Cardiac muscle cell (in vitro differentiated cells and primary cell): ENCODE measurements at places on chromosomes 3 and 15.

GRCh38 chr3:124826703-124827102 lies 60.5 kb downstream of the ITGB5 start:
- H3K27ac ChIP-seq = no peak overlapping the region
- H3K27me3 ChIP-seq = no peaks in the 10 kb centered on the region
- H3K4me1 ChIP-seq = peaks cover 3% of the 10 kb centered on the region
- H3K36me3 ChIP-seq = no peaks in the 10 kb centered on the region

- H3K36me3 ChIP-seq = no peaks in the 10 kb centered on the region
- H3K27ac ChIP-seq = no peak overlapping the region
- no peak for DNase-seq
- H3K4me3 ChIP-seq = no peak overlapping the region
- H3K4me1 ChIP-seq = no peaks in the 10 kb centered on the region
These were observed 863.2 kb downstream of the TUSC7 start for GRCh38 chr3:117572786-117573185.

DNA sequence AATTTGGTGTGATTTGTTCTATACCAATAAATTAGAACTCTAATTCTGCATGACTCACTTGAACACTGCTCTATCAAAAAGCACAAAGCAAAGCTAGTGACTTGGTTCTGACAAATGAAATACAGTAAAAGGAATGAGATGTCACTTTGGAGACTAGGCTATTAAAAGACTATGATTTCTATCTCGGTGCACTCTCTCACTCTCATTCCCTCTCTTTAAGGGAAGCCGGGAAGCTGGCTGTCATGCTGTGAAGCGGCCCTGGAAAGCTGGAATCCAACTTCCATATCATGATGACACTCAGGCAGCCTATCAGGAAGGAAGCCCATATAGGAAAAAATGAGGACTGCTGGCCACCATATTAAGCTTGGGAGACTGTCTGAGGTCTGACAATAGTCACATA lies 590.1 kb upstream of the CBLB start:
- peaks cover 30% of the 10 kb centered on the region for H3K4me1 ChIP-seq
- H3K27ac ChIP-seq = no peak overlapping the region
- DNase-seq = no peak
- H3K36me3 ChIP-seq = no peaks in the 10 kb centered on the region
- H3K4me3 ChIP-seq = no peak overlapping the region

- no peaks in the 10 kb centered on the region for H3K27me3 ChIP-seq
- no peak overlapping the region for H3K27ac ChIP-seq
- no peak overlapping the region for H3K4me3 ChIP-seq
- DNase-seq = no peak
- no peaks in the 10 kb centered on the region for H3K36me3 ChIP-seq
These were observed 361.1 kb downstream of the MCTP2 start for GRCh38 chr15:94592495-94592894.

DNA sequence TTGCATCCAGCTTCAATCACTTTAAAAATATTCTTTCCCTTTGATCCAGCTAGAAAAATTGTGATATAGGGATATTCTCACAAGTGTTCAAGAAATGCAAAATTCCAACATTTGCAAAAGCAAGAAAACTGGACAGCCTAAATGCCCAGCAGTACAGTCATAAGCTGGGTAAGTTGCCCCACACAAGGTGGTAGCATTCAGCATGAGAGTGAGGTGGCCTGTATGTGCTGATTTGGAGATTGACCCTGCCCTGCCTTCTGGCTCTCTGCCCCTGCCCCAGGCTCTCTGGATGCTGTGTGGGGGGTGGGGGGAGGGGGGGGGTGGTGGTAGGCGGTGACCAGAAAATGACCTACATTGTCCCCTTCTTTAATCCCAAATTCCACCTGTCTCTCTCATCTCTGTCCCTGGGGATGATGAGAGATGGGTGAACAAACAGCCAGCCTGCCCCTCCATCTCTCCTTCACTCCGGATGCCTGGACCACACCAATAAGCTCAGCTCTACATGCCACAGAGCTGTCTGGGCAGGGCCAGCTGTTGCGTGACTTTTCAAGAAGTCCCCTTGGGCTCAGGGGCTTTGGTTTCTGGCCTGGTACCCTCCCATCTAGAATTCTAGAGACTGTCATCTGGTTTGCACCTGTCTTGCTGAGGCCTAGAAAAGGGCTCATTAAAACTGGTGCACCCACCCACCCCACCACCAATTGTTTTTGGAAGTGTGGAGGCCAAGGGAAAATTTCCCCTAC lies 42.2 kb downstream of the SLC28A1 start:
- no peak for DNase-seq
- H3K4me3 ChIP-seq = no peak overlapping the region
- H3K27ac ChIP-seq = no peak overlapping the region
- H3K27me3 ChIP-seq = no peaks in the 10 kb centered on the region
- H3K4me1 ChIP-seq = no peaks in the 10 kb centered on the region

- no peak overlapping the region for H3K27ac ChIP-seq
- H3K36me3 ChIP-seq = peaks cover 16% of the 10 kb centered on the region
- no peaks in the 10 kb centered on the region for H3K27me3 ChIP-seq
These were observed 16.1 kb downstream of the PDCD10 start for GRCh38 chr3:167718582-167718981.

GRCh38 chr15:65773386-65774111 lies 18.5 kb downstream of the DENND4A start:
- no peaks in the 10 kb centered on the region for H3K27me3 ChIP-seq
- DNase-seq = no peak
- H3K27ac ChIP-seq = no peak overlapping the region
- H3K4me3 ChIP-seq = no peak overlapping the region

DNA sequence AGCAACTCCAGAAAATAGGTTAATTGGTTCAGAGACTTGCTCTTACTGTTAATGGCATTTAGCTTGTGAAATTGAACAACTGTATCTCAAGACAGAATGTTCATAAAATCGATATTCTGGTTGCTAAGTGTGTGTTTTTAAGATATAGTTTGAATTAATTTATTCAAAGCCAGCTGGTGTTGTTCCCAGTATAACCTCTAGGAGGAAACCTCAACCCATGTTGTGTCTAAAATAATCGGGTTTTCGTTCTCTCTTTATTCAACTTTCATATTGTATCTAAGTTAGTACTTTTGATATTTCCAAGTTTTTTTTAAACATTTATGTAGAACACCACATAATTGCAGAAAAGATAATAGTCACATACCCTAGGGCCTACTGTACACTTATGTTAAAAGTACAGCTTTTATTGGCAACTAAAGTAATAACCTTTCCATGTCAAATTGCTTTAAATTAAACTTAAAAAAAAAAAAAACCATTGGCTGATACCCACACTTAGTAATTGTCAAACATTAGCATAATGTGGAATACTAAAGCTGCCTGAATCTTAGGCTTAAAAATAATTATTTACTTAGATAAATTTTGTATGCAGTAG lies 90.9 kb downstream of the SAMMSON start:
- DNase-seq = peak; percentile 36
- no peaks in the 10 kb centered on the region for H3K27me3 ChIP-seq
- no peaks in the 10 kb centered on the region for H3K4me1 ChIP-seq
- H3K36me3 ChIP-seq = no peaks in the 10 kb centered on the region
- no peak overlapping the region for H3K27ac ChIP-seq

- DNase-seq = peak; percentile 36
- H3K27me3 ChIP-seq = no peaks in the 10 kb centered on the region
- H3K4me3 ChIP-seq = no peak overlapping the region
- H3K36me3 ChIP-seq = no peaks in the 10 kb centered on the region
- H3K4me1 ChIP-seq = peaks cover 54% of the 10 kb centered on the region
These were observed 15.4 kb downstream of the LRIG1 start for GRCh38 chr3:66485291-66485968.

- H3K4me1 ChIP-seq = no peaks in the 10 kb centered on the region
- H3K36me3 ChIP-seq = peaks cover 12% of the 10 kb centered on the region
- no peaks in the 10 kb centered on the region for H3K27me3 ChIP-seq
- no peak for DNase-seq
- H3K4me3 ChIP-seq = no peak overlapping the region
These were observed 22.5 kb upstream of the SHC4 start for GRCh38 chr15:48986240-48986639.

- no peaks in the 10 kb centered on the region for H3K4me1 ChIP-seq
- no peak for DNase-seq
- no peaks in the 10 kb centered on the region for H3K27me3 ChIP-seq
These were observed 186.2 kb upstream of the RASGRP1 start for GRCh38 chr15:38750786-38751185.

DNA sequence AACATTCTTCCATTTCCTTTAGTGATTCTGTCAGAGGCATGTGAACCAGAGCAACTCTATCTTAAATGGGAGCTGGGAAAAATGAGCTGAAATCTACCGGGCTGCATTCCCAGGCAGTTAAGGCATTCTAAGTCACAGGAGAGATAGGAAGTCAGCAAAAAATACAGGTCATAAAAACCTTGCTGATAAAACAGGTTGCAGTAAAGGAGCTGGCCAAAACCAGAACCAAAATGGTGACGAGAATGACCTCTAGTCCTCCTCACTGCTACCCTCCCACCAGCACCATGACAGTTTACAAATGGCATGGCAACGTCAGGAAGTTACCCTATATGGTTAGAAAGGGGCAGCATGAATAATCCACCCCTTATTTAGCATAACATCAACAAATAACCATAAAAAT lies 66.4 kb downstream of the B3GALNT1 start:
- H3K4me3 ChIP-seq = no peak overlapping the region
- H3K27ac ChIP-seq = no peak overlapping the region
- no peaks in the 10 kb centered on the region for H3K27me3 ChIP-seq
- H3K36me3 ChIP-seq = no peaks in the 10 kb centered on the region
- H3K4me1 ChIP-seq = peaks cover 4% of the 10 kb centered on the region

GRCh38 chr3:13927295-13927694 lies 47.4 kb upstream of the WNT7A start:
- no peaks in the 10 kb centered on the region for H3K36me3 ChIP-seq
- H3K4me3 ChIP-seq = no peak overlapping the region
- no peak overlapping the region for H3K27ac ChIP-seq
- no peaks in the 10 kb centered on the region for H3K27me3 ChIP-seq
- no peaks in the 10 kb centered on the region for H3K4me1 ChIP-seq
- no peak for DNase-seq

- H3K27me3 ChIP-seq = no peaks in the 10 kb centered on the region
- H3K36me3 ChIP-seq = no peaks in the 10 kb centered on the region
- H3K4me1 ChIP-seq = peaks cover 3% of the 10 kb centered on the region
- no peak overlapping the region for H3K4me3 ChIP-seq
- no peak overlapping the region for H3K27ac ChIP-seq
These were observed 27.9 kb downstream of the CYP8B1 start for GRCh38 chr3:42847731-42848130.

- peaks cover 10% of the 10 kb centered on the region for H3K4me1 ChIP-seq
- peak; percentile 35 for DNase-seq
- H3K36me3 ChIP-seq = no peaks in the 10 kb centered on the region
- peak overlapping the region; percentile 31 for H3K27ac ChIP-seq
- H3K27me3 ChIP-seq = no peaks in the 10 kb centered on the region
- H3K4me3 ChIP-seq = no peak overlapping the region
These were observed 96.0 kb downstream of the SPATA16 start for GRCh38 chr3:173044998-173045397.

GRCh38 chr3:171396048-171396447 lies 64.2 kb downstream of the TNIK start:
- H3K4me1 ChIP-seq = peaks cover 39% of the 10 kb centered on the region
- no peak overlapping the region for H3K4me3 ChIP-seq
- no peak overlapping the region for H3K27ac ChIP-seq
- DNase-seq = peak; percentile 49
- no peaks in the 10 kb centered on the region for H3K27me3 ChIP-seq

DNA sequence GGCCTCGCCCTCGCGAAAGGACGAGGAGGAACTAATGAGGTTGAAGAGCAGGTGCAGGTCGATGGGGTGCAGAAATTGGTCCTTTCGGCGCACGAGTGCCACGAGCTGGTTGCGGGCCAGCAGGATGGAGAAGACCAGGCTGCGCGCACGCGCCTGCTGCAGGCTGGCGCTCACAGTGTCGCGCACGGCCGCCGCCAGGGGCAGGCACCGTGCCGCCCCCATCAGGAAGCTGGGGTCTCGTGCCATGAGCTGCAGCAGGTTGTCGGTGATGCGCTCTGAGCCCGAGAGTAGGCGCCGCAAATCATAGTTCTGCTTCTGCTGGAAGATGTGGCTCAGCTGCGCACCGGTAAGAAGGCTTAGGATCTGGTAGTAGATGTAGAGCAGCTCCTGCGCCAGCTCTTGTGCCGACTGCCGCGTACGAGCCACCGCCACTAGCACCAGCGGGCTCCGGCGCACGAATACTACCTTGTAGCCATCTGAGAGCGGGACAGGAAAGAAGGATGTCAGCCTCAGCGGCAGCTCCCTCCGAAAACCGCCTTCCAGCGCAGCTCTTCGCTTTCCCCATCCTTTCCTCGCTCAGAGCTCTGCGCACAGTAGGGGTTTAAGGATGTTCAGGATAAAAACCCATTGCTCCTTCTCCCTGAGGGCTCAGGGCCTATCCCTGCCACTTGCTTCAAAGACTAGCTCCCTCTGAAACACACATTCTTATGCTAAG lies 6.9 kb upstream of the MST1R start:
- no peak overlapping the region for H3K27ac ChIP-seq
- peaks cover 18% of the 10 kb centered on the region for H3K27me3 ChIP-seq
- H3K36me3 ChIP-seq = no peaks in the 10 kb centered on the region
- H3K4me1 ChIP-seq = peaks cover 10% of the 10 kb centered on the region

- peak; percentile 35 for DNase-seq
- H3K4me3 ChIP-seq = no peak overlapping the region
- no peaks in the 10 kb centered on the region for H3K36me3 ChIP-seq
- no peaks in the 10 kb centered on the region for H3K4me1 ChIP-seq
These were observed 11.4 kb upstream of the RAB8B start for GRCh38 chr15:63178034-63178433.

GRCh38 chr3:59481776-59482400 lies 432.1 kb upstream of the CFAP20DC start:
- no peak for DNase-seq
- no peaks in the 10 kb centered on the region for H3K27me3 ChIP-seq
- H3K4me3 ChIP-seq = no peak overlapping the region
- H3K36me3 ChIP-seq = no peaks in the 10 kb centered on the region
- H3K4me1 ChIP-seq = peaks cover 5% of the 10 kb centered on the region
- H3K27ac ChIP-seq = no peak overlapping the region

DNA sequence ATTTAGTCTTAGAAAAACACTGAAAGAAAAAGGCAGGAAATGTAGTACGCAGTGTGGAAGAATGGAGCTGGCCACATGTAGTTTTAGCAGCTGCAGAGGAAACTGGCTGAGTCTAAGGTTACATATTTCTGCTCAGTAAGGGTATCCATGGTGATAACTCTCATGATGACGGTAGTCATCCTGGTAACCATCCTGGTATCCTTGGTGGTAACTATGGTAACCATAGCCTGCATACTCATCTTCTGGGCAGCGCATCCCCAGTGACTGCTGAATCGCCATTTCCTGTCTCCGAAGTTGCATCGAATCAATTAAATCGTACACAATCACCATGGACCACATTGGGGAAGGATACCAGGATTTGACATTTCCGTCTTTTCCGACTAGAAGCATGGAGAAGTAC lies 35.7 kb downstream of the CCDC80 start:
- peak; percentile 94 for DNase-seq
- H3K27me3 ChIP-seq = no peaks in the 10 kb centered on the region
- peaks cover 8% of the 10 kb centered on the region for H3K4me1 ChIP-seq
- no peaks in the 10 kb centered on the region for H3K36me3 ChIP-seq
- H3K4me3 ChIP-seq = no peak overlapping the region
- H3K27ac ChIP-seq = no peak overlapping the region

- peak; percentile 94 for DNase-seq
- H3K27me3 ChIP-seq = no peaks in the 10 kb centered on the region
- no peak overlapping the region for H3K4me3 ChIP-seq
- H3K36me3 ChIP-seq = no peaks in the 10 kb centered on the region
These were observed 375.6 kb upstream of the TPRG1 start for GRCh38 chr3:188796122-188796631.

GRCh38 chr15:52466716-52467115 lies 62.0 kb downstream of the MYO5A start:
- no peak overlapping the region for H3K4me3 ChIP-seq
- no peak overlapping the region for H3K27ac ChIP-seq
- H3K27me3 ChIP-seq = no peaks in the 10 kb centered on the region
- H3K36me3 ChIP-seq = no peaks in the 10 kb centered on the region
- DNase-seq = no peak
- H3K4me1 ChIP-seq = peaks cover 22% of the 10 kb centered on the region
